Right lobe of liver (tissue), 6 donors: ENCODE measurements at places on chromosomes 5 and 9.
A peak's percentile ranks its signal among the peaks of the same experiment; 100 is the strongest.

- H3K36me3 ChIP-seq: no peaks in the 10 kb centered on the region
- no peak for DNase-seq
- H3K27me3 ChIP-seq: no peaks in the 10 kb centered on the region
- no peaks in the 10 kb centered on the region for H3K4me1 ChIP-seq
Observed at GRCh38 chr9:2745560-2746380, 28.5 kb downstream of the KCNV2 start.

- no peaks in the 10 kb centered on the region for H3K36me3 ChIP-seq
- no peak overlapping the region for H3K27ac ChIP-seq
- H3K4me1 ChIP-seq: no peaks in the 10 kb centered on the region
- DNase-seq: no peak
- no peak overlapping the region for H3K4me3 ChIP-seq
Observed at GRCh38 chr5:17037751-17038150, 101.7 kb upstream of the MYO10 start.

DNA sequence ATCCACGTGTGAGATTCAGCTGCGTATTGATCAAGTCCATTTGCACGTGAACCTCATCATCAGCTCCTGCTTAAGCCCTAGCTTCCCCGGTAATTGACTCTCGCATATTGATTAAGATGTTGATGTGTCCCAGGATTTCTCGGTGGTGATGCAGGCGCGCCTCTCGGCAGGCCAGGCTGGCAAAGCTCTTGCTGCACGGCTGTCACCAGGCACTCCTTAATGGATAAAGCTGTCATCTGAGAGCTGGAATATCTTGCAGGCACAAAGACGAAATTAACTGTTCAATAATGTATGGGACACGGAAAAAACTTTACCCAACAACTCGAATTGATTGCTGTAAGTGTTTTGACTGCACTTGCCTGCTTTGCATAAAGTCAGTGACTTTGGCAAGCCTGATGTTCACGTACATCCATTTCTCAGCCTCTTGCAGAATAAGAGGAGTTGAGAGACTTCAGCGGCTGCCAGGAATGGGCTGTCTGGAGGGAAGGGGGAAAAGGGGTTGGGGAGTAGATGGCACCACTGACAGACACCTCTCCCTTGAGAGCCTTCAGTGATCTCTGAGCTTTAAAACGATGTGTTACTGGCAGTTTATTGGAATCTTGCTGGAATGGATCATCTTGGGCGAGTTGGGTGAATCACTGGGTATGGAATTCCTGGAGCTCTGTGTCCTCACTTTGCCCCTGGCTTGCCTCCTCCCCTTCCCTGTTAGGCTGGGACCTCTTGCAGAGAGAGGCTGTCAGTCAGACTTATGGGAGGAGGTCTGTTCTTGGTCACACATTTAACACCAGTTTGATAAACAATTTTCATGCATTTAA is 650.3 kb downstream of the CCDC171 start:
- H3K27me3 ChIP-seq: no peaks in the 10 kb centered on the region
- H3K4me3 ChIP-seq: no peak overlapping the region
- no peaks in the 10 kb centered on the region for H3K4me1 ChIP-seq
- no peaks in the 10 kb centered on the region for H3K36me3 ChIP-seq

DNA sequence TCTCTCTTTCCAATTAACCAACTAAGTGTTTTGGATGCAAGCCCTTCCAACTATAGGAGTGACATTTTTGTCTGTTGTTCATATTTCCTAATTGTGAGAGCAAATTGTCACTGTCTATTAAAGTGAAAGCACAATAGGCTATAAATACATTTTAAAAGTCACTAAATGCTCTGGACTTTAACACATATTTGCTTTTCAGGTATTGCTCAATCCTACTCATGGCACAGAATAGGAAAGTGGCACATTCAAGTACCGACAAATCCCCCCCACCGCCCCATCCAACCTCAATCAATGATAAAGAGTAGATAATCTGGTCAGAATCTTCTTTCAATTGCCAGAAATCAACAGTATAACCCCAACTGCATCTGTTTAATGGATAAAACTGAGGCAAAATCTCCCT is 419.8 kb downstream of the PLK2 start:
- no peaks in the 10 kb centered on the region for H3K4me1 ChIP-seq
- no peaks in the 10 kb centered on the region for H3K27me3 ChIP-seq
- H3K36me3 ChIP-seq: no peaks in the 10 kb centered on the region

DNA sequence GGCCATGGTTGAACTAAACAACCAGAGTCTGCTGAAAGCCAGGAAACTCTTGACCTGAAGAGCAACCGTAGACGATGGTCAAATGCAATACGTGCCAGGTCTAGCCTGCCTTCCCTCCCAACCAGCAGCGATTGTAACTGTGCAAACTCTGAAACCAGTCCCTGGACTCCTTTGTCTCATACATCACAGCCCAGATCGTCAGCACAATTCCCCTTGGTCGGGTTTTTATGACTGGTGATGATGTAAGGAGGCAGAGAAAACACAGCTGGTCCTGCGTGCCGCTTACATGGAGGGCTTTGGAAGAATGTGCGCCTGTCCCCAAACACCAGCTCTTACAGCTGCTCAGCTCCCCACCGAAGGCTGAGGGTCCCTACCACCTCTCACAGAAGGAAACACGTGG is 24.6 kb downstream of the SMIM23 start:
- no peaks in the 10 kb centered on the region for H3K36me3 ChIP-seq
- no peak overlapping the region for H3K4me3 ChIP-seq
- H3K27me3 ChIP-seq: no peaks in the 10 kb centered on the region
- no peak for DNase-seq
- H3K4me1 ChIP-seq: no peaks in the 10 kb centered on the region

DNA sequence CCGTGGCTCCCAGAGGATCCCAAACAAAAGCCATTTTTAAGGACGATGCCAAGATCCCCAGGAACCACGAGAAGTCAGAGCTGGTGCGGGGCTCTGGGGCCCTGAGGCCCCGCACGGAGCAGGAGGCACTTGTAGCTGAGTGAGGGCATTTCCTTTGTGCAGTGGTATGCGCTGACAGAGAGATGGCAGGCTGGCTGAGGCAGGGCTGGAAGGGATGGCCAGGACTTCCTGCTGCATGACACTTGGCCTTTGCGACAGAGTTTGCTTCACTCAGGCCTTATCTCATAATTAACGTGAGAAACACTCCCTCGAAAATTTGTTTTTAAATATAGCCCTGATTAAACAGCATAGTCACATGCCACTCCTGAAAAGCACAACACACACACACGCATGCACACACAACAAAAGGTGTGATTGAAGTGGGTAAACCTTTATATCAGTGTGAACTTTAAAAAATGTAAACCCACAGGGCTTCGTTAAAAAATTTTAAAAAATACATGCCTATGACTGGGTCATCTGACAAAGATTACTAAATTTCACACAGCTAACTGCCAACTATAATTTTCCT is 536.6 kb downstream of the PDE4D start:
- DNase-seq: peak; percentile 42
- no peaks in the 10 kb centered on the region for H3K27me3 ChIP-seq
- no peaks in the 10 kb centered on the region for H3K36me3 ChIP-seq
- H3K4me1 ChIP-seq: no peaks in the 10 kb centered on the region
- no peak overlapping the region for H3K4me3 ChIP-seq
- no peak overlapping the region for H3K27ac ChIP-seq

DNA sequence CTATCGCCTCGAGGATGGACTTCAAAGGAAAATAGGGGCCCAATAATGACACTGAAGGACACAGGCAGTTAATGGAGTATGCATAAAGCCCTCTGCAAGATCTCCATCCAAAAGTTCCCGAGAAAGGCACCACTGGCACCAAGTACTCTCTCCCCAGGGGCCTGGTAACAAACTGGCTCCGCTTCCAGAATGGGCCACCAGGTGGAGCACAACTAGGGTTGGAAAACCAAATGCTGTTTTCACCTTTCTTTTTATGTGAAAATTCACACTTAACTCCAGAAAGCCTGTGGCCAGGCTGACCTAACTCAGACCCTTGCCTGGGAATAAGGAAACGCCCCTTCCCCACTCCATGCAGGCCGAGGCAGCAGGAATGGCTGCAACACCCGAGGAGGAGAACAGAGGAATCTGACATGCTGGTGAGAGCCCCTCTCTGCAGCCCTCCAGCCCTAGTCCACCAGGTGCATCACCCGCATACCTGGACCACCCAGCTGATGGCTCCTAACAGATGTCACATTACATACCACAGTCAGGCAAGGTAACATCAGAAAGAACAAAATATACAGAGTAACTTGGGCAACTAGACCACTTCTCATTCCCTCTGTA is 42.8 kb downstream of the CAMSAP1 start:
- DNase-seq: peak; percentile 65
- H3K27ac ChIP-seq: no peak overlapping the region
- H3K27me3 ChIP-seq: no peaks in the 10 kb centered on the region
- no peaks in the 10 kb centered on the region for H3K4me1 ChIP-seq
- H3K36me3 ChIP-seq: no peaks in the 10 kb centered on the region

GRCh38 chr9:122695696-122696095 is 20.8 kb downstream of the OR1L3 start:
- no peaks in the 10 kb centered on the region for H3K4me1 ChIP-seq
- H3K36me3 ChIP-seq: no peaks in the 10 kb centered on the region

GRCh38 chr5:80190960-80191359 is 64.9 kb downstream of the SERINC5 start:
- H3K27ac ChIP-seq: peak overlapping the region; percentile 11
- H3K4me3 ChIP-seq: no peak overlapping the region
- no peaks in the 10 kb centered on the region for H3K36me3 ChIP-seq
- no peaks in the 10 kb centered on the region for H3K4me1 ChIP-seq
- no peaks in the 10 kb centered on the region for H3K27me3 ChIP-seq

GRCh38 chr5:88778736-88779135 is 104.2 kb downstream of the MEF2C start:
- no peak overlapping the region for H3K4me3 ChIP-seq
- H3K36me3 ChIP-seq: no peaks in the 10 kb centered on the region

DNA sequence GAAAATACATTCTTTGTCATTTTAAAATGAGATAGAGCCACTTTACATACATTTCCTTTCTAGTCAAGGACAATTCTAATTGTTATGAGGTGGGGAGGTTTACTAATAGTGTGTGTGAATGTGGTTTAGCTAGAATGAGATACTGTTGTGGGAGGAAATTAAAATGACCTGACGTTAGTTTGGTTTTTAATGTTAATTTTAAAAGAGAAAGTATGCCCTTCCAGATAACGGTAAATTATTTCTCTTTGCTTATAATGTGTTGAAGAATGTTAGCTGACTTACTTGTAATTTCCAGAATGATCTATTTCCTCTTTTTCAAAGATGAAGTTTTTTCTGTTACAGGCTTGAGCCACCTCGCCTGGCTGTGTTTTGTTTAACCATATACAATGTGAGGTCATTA is 1.7 kb upstream of the TAF7 start:
- H3K4me3 ChIP-seq: no peak overlapping the region
- no peak overlapping the region for H3K27ac ChIP-seq
- DNase-seq: no peak
- no peaks in the 10 kb centered on the region for H3K4me1 ChIP-seq
- H3K27me3 ChIP-seq: no peaks in the 10 kb centered on the region

- DNase-seq: no peak
- peaks cover 7% of the 10 kb centered on the region for H3K36me3 ChIP-seq
- no peak overlapping the region for H3K4me3 ChIP-seq
- peaks cover 3% of the 10 kb centered on the region for H3K4me1 ChIP-seq
Observed at GRCh38 chr9:91354881-91355280, 6.8 kb downstream of the AUH start.

GRCh38 chr5:119063579-119064379 is 7.1 kb upstream of the DMXL1 start:
- no peaks in the 10 kb centered on the region for H3K27me3 ChIP-seq
- no peaks in the 10 kb centered on the region for H3K4me1 ChIP-seq
- no peak for DNase-seq
- no peaks in the 10 kb centered on the region for H3K36me3 ChIP-seq

DNA sequence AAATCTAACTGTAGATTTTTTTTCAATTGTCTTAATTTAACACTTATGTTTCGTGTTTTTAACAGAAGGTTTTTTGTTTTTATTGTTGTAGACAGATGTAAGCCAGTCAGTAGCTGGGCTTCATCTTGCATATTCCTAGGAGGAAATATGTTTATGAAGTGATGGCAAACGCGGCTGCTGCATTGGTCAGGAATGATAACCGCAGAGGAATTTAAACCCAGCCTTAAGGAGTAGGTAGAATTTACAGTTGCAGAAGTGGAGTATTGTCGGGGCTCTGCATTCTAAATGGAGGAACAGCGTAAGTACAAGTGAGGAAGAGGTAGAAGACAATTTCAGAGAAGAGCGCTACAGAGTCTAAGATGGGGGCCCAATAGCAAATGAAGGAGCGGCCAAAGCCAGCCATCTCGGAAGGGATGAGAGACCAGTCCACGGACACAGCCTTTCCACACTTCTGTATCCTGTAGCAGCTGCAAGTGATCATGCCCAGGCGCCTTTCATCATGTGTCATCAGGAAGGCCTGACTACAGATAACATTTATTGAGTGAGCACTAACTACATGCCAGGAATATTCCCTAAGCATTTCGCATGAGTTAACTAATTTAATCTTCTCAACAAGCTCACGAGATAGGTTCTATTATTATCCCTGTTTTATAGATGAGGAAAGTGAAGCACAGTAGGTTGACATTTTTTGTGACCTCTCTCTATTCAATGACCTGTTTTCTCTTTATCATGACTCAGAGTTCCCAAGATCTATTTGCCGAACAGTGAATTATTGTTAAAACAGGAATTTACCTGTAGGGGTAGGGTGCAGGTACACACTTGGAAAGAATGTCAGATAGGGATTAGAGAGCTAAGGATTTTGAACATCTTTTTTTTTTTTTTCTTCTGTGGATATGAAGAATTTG is 38.1 kb downstream of the CMYA5 start:
- H3K36me3 ChIP-seq: no peaks in the 10 kb centered on the region
- no peak overlapping the region for H3K4me3 ChIP-seq
- H3K27me3 ChIP-seq: no peaks in the 10 kb centered on the region

DNA sequence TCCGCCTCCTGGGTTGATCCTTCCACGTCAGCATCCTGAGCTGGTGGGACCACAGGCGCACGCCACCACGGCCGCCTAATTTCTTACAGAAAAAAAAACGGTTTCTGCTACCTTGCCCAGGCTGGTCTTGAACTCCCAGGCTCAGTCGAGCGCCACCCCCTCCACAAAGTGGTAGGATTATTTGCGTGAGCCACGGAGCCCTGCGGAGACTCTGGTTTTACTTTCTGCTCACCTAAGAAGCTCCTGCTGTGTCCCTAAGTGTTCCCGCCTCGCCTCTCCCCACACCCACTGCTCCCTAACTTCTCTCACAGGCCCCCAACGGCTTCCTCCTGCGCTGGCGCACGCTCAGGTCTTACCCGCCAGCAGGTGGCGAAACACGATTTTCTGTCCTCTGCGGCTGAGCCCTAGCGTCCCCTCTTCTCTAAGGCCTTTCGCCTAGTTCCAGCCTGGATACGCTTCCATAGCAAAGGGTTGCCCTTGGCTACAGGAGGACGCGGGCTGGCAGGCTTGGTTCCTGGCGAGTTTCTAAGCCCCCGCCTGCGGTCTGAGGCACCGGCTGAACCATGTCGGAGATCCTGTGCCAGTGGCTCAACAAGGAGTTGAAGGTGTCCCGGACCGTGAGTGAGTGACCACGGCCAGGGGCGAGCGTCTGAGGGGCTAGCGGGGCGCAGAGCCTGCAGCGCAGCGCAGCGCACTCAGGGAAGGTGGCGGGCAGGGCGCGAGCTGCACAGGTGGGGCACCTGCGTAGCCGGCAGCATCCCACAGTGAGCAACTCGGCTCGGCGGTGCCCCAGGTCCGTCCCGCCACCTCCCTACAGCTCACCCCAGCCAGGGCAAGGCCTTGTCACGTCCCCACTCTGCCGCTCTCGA is at the start of gene SPEF2:
Gene SPEF2 (plus strand): TSS at position 429 of the 869 bp plus-strand sequence. CDS start 135 bp downstream, at position 564.
- peaks cover 6% of the 10 kb centered on the region for H3K4me1 ChIP-seq
- no peaks in the 10 kb centered on the region for H3K36me3 ChIP-seq
- H3K4me3 ChIP-seq: peak within 1 kb of the TSS; percentile 83
- no peaks in the 10 kb centered on the region for H3K27me3 ChIP-seq
